ENCODE measurements at places on chromosomes 6 and 20.

DNA sequence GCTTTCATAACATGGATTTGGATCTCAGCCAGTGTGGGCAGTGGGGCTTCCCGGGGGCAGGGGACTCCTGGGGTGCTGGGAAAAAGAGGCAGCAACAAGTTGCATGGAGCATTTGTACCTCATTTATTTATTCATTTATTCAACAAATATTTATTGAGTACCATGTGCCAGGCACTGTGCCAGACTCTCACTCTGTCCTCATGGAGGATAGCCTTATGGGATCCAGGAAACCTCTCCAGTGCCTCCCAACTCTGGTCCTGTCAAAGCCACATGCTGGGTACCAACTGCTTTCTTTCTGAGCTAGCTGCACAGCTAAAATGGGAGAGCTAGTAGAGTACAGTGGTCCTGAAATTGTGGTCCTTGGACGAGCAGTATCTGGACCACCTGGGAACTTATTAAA lies 87.8 kb upstream of the EPB41L1 start:
- DNase-seq = no peak

- no peak for DNase-seq
Measured at GRCh38 chr6:69693762-69694161, 103.0 kb downstream of the LMBRD1 start.

GRCh38 chr6:1821164-1821512 lies 211.4 kb downstream of the FOXC1 start:
- DNase-seq = no peak

GRCh38 chr6:45386501-45386900 lies 8.8 kb upstream of the SUPT3H start:
- no peak for DNase-seq

Measured in epithelial cell of proximal tubule (primary cell).